AG08396 (cell line): ENCODE measurements at places on chromosomes 12 and 14.

- DNase-seq, result peak; percentile 68
Measured at GRCh38 chr14:75147423-75148071, 20.7 kb upstream of the NEK9 start.

DNA sequence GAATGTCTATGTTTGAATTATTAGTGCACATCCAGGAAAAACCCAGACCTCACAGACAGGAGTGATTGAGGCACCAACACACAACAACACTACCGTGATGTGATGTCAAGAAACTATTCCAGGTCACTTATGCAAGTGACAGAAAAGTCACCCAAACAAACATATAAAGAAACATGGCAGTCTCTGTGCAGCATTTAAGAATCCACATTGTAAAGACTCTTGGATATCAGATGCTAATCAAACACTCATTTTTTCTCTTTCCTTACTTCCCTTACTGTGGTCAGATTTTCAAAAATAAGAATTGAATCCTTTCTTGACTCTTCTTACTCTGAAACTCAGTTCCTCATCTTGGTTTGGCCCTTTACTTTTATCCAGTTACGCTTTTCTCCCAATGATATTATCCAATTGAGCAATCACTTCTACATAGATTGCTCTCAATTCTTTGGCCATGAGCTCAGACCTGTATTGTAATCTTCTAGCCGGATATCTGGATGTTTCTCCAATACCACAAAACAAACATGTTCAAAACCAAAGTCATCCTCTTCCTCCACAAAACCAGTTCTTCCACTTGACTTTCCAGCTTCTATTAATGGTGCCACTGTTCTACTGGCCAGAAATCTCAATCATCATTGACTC lies 115.4 kb downstream of the DUSP6 start:
- no peak for DNase-seq

GRCh38 chr12:72448805-72449204 lies 176.6 kb downstream of the TRHDE start:
- DNase-seq, result no peak

GRCh38 chr14:24680516-24680915 lies 46.5 kb upstream of the GZMB start:
- DNase-seq, result no peak

DNA sequence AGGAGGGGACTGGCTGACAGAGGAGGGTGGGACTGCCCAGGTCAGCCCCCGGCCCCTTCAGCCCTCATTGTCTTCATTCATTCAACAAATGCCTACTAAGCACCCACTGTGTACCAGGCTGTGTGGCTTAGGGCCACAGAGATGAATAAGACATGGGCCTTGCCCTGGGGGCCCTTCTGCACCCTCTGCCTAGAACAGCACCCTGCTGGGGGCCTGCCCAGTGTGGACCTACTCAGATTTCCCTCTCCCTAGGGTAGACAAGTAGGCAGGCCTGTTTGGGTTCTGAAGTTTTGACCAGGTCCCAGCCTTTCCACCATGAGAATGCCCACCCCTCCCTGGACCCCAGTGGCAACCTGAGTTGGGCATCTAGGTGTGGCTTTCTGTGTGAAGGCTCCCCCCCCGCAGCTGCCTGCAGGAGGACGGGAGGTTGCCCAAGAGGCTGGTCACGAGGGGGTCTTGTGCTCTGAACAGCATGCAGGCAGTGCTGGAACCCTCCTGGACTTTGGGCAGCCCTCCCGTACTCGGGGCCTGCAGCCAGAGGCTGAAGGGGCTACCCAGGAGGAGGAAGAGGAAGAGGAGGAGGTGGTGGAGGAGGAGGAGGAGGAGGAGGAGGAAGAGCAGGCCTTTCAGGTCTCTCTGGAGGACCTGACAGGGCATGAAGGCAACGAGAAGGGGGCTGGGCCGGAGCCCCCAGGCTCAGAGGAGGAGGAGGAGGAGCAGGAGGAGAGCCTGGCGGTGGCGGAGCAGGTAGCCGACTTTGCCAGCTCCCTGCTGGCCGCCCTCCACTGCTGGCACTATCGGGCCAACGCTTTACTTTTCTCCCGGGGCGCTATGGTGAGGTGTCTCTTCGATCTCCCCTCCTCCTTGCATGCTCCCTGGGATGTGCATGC lies 33.4 kb downstream of the PLEKHG3 start:
- DNase-seq, result no peak

GRCh38 chr14:22099942-22100763 lies 426.5 kb upstream of the OR4E1 start:
- peak; percentile 33 for DNase-seq

DNA sequence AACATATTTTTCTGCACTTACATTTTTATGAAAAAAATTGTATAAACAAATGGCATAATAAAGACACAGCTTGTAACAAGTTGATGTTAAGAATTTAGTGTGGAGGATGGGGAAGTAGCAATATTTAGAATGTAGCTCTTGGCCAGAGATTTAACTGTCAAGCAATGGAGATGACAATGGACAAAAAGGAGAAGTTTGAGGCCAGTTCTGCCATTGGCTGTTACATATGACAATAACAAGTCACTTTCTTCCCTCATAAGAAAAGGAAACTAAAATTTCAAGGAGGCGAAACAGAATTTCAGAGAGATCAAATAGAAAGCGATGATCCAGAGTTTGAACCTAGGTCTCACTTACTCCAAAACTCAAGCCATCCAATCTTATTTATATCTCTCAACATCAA lies 122.8 kb upstream of the CCDC175 start:
- no peak for DNase-seq

GRCh38 chr14:105250986-105251385 lies 2.7 kb downstream of the BTBD6 start:
- DNase-seq, result no peak
